ENCODE measurements at places on chromosomes 7 and 10.

DNA sequence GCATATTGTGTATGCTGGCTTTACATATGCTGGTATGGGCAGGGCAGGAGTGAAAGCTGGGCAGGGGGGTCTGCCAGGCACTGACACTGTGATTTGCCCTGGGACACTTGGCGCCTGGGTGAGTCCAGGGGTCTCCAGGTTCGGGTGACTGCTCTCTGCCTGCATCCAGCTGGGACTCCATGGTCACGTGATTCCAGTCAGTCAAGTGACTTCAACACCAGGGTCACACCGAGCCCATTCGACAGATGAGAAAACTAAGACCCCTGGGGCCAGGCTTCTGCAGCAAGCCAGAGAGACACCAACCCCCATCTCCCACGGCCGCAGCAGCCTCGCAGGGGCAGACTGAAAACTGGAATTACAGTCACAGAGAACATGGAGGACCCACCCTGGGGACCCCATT is 30.0 kb downstream of the MMD2 start:
- DNase-seq, result no peak

DNA sequence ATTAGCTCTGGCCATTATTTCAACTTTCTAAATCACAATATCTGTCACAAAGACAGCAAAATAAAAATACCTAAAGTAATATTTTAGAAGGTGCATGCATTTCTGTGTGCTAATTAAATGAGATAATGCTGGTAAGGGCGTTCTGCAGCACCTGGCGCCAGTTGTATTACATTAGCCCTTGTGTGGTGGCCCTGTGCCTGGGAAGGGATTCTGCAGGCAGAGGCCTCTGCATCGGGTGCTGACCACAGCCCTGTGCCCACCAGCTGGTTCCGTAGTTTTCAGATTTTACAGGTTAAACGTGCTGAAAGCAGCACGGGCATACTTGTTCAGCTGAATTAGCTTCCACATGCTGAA is 157.7 kb upstream of the PRKCQ start:
- no peak for DNase-seq

DNA sequence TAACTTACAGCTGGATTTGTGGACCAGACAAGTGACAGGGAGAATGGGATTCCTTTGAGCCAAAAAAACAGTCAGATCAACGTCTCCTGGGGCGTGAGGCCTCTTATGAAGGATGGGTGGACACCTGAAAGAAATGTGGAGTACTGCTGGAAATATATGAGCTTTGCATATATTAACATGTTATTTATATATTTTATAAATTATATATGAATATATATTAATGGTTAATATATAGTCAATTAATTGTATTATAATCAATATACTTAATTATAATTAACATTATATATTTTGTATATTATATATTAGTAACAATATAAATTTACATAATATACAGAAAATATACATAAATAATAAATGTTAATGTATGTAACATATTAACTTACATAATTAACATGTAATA is 57.5 kb downstream of the CACNB2 start:
- DNase-seq, result no peak

GRCh38 chr10:17357781-17358180 is 96.6 kb downstream of the ST8SIA6 start:
- no peak for DNase-seq

- no peak for DNase-seq
Measured at GRCh38 chr10:116371737-116372136, 47.5 kb downstream of the CCDC172 start.

GRCh38 chr7:90621125-90621746 is 25.1 kb downstream of the CDK14 start:
- no peak for DNase-seq

DNA sequence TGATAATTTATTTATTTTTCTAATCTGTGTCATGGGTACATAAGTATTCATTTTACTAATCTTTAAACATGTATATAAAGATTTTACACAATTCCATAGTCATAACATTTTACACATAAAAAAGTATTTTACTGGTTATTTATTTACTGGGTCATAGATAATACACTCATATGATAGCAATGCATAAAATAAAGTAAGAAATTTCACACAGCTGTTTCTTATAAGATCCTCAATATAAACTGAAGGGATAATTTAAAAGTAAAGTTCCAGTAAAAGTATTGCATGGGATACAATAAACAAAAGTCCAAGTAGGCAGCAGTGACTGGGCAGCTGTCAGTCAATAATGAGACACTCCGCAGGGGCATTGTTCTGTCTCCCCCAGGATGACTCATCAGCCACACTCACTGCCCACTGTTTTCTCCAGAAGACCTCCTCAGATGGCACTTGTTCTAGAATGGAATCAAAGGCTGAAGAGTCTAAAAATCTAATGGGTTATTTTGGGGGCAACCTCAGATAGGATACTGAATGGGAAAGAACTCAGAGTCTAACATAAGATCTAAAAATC is 32.7 kb downstream of the DPY19L1 start:
- no peak for DNase-seq

DNA sequence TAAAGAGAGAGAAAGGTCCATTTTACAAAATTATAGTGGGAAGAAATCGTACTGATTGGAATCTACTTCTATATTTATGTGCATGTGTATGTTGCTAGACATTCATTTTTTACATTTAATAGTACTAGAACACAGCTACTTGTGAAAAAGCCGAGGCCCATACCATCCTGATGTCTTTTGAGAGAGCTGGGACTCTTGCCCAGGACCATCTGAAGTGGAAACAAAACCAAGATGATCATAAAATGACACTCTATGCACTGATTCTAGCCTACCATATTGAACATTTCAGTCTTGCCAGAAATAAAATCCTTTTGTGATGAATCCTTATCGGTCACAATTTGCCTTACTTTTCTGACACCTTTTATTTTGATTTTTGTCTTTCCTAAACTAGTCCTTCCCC is 640.0 kb downstream of the KCNMA1 start:
- DNase-seq, result no peak

GRCh38 chr10:104232613-104233102 is 494 bp upstream of the CFAP43 start:
- no peak for DNase-seq

GRCh38 chr10:101311185-101312066 is 42.5 kb upstream of the BTRC start:
- DNase-seq, result no peak

DNA sequence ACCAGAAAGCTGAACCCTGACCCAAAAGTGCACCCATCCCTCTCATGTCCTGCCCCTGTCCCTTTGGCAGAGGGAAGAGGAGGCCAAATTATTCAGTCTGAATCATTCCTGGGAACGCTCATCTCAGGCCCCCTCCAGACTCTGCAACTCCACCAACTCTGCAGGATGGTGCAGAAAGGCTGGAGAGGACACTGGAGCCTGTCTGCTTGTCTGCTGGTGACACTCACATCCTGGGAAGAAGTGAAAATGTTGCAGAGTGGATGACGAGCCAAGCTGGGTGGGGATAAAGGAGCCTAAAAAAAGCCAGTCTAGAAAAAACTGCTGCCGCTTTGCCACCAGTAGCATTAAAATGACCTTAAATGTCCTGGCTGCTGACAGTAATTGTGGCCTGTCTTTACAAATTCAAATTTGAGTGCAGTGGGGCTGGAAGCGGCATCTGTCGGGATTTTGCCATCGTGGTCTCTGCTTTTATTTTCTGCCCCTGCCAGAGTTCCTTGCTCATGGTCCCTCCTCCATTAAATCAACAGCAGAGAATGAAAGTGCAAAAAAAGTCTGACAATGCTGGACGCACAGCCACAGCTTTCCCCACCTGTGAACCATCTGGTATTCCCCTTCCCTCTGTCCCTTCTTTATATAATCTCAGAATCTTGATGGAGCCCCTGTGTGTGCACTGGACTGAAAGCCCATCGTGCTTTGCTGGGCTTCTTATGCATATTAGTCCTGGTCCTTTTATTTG is 63.9 kb downstream of the STK17A start:
- no peak for DNase-seq

DNA sequence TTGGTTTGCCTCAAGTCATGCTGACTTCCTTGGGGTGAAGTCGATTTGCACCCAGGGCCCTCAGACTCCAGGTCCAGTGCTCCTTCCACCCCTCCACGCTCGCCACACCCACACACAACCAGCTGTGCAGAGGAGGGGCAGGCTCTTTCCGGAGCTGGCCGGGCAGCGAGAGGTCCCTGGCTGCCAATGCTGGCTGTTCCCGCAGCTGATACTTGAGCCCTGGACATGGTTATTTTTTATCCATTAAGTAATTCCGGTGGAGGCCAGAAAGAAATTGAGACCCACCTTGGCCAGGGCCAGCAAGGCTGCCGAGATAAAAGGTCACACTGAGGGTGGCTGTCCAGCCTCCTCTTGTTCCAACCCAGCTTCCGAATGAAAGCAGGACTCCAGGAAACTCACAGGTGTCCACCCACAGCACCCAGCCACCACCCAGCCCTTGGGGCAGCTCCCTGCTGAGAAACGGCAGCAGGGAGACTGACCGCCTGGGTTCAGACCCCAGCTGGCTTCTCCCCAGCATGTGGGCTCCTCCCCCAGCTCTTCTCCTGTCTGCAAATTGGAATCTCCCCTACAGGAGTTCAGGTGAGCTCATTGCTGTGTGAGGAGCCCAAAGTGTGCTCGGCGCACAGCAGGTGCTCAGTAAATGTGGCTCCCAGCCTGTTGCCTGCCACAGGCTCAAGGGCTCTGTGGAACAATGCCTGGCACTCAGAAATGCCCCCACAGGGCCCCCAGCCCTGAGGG is 77.8 kb downstream of the PDGFA start:
- no peak for DNase-seq

DNA sequence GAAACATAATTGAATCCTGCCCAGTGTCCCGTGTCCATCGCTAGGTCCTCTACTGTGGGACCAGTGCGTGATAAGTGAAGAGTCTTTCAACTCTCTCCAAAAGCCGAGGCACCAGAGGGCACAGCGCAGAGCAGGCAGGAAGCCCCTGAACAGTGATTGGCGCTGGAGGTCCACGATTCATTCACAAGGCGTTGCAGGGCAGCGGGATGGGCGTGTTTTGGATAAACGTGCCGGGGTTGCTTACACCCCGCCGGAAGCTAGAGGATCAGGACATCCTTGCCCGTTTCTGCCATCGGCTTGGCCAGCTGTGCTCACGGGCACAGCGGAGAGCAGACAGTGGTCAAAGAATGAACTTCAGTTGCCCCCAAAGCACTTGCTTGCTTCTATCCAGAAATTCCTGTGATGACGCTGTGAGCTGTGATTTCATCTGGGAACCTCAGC is 86.0 kb upstream of the PFKP start:
- no peak for DNase-seq

- DNase-seq, result no peak
Measured at GRCh38 chr10:34216348-34216945, 598.6 kb downstream of the PARD3 start.

DNA sequence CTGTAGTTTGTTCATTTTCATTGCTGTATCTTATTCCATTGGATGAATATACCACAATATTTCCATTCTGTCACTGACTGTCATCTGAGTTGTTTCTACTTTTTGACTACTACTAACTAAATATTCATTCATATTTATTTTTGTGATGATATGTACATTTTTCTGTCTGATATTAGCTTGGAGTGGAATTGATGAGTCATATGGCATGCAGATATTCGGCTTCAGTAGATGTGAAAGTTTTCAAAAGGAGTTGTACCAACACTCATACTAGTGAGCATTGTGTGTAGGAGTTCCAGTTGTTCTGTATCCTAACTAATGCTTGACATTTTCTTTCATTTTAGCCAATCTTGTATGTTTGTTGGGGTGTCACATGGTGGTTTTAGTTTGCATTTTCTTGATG is 7.7 kb downstream of the RUNDC3B start:
- DNase-seq, result no peak

DNA sequence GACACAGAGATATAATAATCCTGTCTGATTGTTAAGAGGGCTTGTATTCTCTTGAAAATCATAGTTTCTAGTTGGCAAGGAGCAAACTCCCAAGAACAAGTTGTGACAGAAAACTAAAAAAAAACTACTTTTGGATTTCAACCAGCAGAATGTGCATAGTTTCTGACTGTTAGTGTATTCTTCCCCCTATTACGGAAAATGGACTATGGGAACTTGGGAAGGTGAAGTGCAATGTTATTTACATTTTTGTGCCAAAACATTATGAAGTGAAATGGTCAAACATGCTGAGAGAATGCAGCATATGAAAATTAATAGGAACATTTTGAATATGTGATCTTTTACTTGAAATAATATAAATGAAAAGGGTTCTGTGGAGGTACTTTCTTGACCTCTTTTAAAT is 660.8 kb downstream of the SUGCT start:
- no peak for DNase-seq

- DNase-seq, result peak; percentile 93
Measured at GRCh38 chr7:1028775-1029636, 15.3 kb upstream of the GPR146 start.

DNA sequence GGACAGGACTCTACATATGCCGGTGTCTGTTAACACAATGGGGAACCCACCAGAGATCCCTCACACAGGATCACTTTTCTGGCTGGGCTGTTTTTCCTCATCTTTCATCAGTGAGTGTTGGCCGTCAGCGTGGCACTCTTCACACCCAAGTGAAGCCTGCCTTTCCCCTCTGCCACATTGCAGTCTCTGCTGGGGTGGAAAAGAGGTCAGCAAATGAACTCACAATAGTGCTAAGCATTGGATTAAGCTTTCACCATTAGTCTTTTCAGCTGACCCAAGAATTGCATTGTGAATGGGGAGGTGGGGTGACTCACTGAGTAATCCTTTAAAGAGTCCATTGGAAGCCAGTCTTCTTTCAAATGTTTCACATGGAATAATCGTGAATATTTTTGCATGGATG is 143.0 kb downstream of the KIAA1217 start:
- no peak for DNase-seq

DNA sequence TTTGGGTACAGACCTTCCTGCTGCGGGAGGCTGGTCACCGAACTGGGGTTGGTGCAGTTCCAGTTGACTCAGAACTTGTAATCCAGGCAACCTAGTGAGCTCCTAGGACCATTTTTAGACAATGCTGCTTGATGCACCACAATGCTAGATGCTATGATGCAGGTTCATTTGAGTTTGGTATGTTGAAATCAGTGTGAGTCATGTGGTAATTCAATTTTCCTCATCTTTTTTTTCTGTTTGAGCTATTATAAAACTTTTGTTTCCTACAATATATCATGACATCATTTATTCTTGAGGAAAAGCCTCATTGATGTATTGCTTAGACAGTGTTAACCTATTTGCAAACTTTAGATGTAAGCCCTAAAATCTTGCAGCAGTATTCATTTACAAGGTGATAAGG is 40.9 kb upstream of the MTPN start:
- no peak for DNase-seq

GRCh38 chr10:126160971-126161630 is 227.2 kb downstream of the ADAM12 start:
- no peak for DNase-seq

All from GM19239 (cell line).